ENCODE measurements at places on chromosomes 6 and 20. TPM values are rescaled to one million over a fixed set of nuclear protein-coding genes. Genes with fewer than 3 reads are reported as not detected.

GRCh38 chr6:77986380-77987034, 333.7 kb downstream of the MEI4 start:
- DNase-seq: no peak

DNA sequence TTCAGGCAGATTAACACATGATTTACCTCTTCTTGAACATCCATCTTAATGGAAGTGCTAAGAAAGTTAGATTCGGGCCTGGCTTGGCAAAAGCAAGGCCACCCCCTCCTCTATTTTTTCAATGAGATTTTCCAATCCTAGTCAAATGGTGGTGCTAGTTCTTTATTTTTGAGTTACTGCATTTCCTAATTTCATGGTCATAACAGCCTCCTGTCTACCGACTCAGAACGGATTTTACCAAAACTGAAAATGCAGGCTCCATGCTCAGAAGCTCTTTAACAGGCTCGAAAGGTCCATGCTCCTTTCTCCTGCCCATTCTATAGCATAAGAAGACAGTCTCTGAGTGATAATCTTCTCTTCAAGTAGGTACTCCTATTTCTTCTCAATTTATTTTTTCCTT, 117.2 kb upstream of the ESR1 start:
- peak; percentile 3 for DNase-seq

DNA sequence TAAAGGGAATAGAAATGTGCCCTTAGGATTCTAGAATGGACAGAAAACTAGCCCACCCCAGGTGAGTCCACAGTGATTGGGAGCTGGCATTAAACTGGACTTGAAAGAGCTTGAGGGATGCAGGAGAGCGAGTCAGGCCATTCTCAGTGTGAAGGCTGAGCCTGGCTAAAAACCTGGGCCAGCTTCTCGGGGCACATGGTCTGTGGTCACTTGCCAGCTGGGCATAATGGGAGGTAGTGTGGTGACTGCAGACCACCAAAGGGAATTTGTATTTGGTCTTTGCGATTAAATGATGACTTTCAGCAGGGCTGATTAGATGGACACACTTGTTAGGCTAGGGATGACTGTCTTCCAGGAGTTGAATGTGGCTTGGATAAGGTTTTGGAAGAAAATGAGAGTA, 71.3 kb downstream of the TULP4 start:
- DNase-seq: no peak

DNA sequence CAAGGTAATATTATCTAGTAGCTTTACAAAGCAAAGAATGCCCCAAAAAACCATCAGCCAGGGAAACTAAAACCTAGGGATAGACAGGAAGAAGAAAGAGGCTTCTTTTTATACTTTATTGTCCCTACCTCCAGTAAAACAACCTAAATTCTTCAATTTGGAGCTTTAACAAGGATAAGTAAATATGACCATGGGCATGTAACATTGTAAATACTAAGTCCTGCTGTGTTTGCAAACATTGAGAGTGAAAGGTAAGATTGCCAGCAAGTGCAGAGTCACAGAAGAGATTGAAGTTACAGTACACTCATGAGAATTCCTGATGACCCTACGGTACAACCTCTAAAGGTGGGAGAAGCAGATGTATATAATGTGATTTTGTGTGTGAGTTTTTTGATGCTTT, 117.2 kb downstream of the FOXO3 start:
- DNase-seq: no peak

DNA sequence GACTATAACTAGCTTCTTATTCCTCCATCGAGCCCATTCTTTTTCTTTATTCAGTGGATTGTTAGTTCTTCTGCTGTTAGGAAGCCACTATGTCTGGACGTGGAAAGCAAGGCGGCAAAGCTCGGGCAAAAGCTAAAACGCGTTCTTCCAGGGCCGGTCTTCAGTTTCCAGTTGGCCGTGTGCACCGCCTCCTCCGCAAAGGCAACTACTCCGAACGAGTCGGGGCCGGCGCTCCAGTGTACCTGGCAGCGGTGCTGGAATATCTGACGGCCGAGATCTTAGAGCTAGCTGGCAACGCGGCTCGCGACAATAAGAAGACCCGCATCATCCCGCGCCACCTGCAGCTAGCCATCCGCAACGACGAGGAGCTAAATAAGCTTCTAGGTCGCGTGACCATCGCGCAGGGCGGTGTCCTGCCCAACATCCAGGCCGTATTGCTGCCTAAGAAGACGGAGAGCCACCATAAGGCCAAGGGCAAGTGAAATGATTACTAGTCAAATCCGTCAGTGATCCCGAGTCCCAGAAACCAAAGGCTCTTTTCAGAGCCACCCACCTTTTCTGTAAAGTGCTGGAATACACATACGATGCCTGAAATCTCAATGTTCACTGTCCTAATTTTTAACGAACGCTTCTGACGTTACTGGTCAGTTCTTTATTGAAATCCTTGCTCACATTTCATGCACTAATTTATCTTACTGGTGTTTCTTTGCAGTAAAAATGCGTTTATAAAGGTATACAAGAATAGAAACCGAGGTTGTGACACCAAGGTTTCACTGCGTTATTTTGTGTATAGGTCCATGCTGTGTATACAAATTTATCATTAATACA, 129.9 kb downstream of the HFE start:
- peak; percentile 81 for DNase-seq

DNA sequence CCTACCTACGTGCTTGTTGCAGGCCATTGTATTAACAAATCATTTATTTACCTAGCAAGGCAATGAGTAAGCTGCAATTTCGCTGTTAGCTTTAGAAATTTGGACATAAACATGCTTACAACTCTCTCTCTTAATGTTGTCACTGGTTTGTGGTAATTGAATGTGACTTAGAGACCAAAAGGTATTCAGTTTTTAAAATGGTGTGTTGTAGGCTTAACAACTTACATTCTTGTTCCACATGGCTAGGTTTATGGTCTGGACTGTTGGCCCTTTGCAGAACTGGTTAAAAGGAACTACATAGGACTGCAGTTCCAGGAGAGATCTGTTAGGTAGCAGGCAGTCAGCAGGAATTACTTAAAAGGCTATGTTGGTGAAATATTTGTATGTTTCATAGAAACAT, 10.3 kb upstream of the CTAGE9 start:
- no peak for DNase-seq

- no peak for DNase-seq
Observed at GRCh38 chr6:7647504-7647903, 57.5 kb downstream of the SNRNP48 start.

DNA sequence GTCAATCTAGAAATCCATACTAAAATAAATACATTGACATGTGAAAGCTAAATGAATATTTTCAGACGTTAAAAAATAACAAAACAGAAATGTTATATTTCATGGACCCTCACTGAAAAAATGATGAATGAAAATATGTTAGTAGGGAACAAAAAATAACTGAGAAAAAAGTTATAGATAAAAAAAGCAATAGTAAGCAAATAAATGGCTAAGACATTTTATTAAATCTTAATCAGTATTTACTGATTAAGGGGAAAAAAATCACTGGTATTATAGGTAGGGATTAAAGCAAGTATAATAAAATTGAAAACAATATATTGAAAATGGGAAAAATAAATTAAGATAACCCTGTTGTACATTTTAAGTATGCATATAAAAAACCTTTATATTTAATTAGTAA, 468.1 kb upstream of the MANEA start:
- DNase-seq: no peak

DNA sequence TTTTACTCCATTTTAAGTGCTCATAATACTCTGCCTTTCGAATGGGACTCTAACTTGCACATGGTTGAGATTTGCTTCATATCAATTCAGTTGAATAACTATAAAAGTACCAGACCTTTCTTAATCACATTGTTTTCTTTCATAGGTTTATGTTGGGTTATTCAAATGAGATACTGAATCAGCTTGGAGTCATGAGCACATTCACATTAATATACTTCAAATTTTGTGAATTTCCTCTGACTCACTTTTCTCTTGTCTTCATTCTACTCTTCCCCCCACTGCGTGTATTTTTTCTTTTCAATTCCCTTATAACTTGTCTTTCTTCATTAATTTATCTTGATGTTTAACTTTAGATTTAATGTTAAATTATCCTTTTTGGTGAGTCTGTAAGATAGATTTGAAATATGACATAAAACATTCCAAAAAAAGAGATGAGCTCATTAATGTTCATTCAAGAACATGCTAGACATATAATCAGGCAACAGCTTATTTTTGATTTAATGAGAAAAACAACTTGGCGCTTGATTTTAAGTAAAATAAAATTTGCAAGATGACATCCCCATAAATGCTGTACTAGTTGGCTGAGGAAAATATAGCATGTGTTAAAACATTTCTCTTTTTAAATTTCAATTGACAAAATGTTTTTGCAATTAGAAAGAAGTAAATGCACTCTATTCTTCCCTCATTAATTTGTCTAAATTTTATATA, 736.0 kb downstream of the CD109 start:
- no peak for DNase-seq

DNA sequence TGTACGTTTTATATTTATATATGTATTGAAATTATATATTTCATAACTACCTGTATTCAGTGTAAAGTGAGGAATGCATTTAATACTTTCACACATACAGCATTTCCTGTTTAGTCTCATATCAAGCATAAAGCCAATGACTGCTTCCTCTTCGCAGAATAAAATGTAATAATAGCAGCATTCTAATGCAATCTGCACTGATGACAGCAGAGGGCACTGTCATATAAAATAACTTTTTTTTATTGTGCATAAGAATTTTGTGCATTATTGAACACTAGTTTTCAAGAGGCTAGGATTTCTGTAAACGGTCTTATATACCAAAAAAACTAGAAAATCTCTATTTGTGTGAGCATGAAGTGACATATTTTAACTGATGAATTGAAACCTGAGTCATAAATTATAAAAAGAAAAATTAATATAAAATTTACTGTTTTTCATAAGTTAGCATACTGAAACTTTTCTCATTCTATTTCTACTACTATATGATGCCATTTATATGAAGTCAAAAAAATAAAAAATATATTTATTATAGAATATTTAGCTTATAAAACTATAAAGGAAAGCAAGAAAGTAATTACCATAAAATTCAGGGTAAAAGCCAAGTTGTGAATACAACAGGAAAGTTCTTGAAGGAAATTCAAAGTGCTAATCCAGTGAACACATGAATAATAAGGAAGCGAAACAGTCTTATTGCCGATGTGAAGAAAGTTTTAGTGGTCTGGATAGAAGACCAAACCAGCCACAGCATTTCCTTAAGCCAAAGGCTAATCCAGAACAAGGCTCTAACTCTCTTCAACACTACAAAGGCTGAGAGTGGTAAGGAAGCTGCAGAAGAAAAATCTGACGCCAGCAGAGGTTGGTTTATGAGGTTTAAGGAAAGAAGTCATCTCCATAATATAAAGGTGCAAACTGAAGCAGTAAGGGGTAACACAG, 36.3 kb downstream of the RNF146 start:
- peak; percentile 17 for DNase-seq

DNA sequence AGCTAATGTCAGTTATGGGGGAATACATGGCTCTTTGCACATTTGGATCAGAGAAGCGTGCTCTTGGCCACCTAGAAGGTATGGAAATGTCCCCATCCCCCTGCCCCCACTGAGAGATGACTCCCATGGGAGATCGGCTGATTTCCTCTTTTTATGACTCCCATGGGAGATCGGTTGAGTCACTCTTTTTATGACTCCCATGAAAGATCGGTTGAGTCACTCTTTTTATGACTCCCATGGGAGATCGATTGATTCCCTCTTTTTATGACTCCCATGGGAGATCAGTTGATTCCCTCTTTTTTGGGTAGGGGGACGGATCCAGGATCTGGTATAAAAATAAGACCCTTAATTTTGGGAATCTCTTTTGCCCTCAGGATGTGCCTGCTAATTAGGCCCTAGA, 10.3 kb upstream of the TAAR9 start:
- peak; percentile 24 for DNase-seq

CD2AP gene
- 61.6 TPM for total RNA-seq

UST gene
- total RNA-seq: 12.1 TPM

LRP11 gene
- 60.6 TPM for total RNA-seq

FOXA2 gene
- 0.33 TPM for total RNA-seq

HAO1 gene
- total RNA-seq: not detected
